ENCODE measurements at places on chromosomes 12 and 14.

DNA sequence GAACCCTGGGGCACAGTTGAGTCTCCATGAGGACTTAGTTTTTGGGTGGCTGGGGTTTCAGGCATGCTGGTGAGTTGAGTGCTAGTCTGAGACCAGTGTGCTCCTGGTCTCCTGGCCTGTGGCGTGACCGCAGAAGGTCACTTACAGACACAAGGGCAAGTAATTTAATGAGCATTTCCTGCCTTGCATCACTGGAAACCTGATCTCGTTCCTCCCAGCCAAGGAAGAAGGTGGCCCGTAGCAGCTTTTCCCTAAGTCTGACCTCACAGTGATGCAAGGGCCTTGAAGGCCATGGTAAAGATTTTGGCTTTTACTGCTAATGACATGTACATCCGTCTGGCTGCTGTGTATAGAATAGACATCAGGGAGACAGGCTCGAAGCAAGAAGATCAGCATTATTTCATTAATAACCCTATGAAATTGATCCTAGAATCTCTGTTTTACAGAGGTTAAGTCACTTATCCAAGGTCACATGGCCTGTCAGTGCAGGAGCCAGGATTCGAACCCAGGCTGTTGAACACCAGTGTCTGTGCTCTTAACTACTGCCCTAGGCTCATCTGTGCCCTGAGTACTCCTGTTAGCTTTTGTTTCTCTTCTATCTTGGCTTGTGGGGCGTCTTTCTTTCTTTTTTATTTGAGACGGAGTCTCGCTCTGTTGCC lies 4.6 kb downstream of the TMEM120B start:
- no peak for DNase-seq

- no peak for DNase-seq
Measured at GRCh38 chr14:105095236-105095805, 30.1 kb upstream of the GPR132 start.

DNA sequence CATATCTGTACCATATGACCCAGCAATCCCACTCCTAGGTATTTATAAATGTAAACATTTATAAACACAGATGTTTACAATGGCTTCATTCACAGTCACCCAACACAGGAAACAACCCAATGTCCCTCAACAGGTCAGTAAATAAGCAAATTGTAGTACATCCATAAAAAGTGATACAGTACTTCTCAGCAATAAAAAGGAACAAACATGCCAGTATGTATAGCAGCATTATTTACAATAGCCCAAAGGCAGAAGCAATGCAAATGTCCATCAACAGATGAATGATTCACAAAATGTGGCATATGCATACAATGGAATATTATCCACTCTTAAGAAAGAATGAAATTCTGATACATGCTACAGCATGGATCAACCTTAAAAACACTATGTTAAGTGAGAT lies 27.6 kb upstream of the MAP3K9 start:
- no peak for DNase-seq

DNA sequence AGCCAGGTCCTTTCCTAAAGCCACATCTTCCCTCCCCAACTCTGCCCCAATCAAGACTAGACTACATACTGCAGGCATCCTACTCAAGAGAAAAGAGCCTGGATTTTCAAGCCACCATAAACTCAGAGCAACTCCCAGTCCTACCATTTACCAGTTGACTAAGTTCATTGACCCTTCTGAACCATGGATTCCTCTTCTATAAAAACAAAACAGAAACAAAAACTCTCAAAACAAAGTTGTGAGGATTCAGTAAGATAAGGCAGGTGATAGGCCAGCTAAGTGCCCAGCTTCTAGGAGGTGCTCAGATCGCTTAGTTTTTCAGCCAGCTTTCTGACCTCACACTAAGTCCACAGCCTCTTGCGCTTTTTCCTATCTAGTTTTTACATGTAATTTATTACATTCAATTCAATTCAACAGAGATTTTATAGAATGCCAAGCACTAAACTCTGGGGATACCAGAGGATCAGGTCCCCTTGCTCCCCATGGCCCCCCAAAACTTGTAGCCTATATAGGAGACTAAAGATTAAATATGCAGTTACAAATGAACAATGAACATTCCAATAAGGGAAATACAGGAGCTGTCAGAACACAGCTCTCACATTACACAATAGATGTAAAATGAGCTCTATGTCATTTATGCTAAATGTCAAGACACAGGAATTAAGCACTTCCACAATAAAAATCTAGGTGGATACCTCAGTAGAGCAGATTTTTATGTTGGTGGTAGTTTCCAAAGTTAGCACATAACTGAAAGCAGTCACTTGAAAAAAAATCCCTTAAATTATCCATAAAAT lies 104.5 kb upstream of the EGLN3 start:
- no peak for DNase-seq

- DNase-seq, result peak; percentile 21
Measured at GRCh38 chr12:111482462-111482861, 76.7 kb downstream of the SH2B3 start.

GRCh38 chr14:26765768-26766520 lies 168.1 kb upstream of the NOVA1 start:
- no peak for DNase-seq

DNA sequence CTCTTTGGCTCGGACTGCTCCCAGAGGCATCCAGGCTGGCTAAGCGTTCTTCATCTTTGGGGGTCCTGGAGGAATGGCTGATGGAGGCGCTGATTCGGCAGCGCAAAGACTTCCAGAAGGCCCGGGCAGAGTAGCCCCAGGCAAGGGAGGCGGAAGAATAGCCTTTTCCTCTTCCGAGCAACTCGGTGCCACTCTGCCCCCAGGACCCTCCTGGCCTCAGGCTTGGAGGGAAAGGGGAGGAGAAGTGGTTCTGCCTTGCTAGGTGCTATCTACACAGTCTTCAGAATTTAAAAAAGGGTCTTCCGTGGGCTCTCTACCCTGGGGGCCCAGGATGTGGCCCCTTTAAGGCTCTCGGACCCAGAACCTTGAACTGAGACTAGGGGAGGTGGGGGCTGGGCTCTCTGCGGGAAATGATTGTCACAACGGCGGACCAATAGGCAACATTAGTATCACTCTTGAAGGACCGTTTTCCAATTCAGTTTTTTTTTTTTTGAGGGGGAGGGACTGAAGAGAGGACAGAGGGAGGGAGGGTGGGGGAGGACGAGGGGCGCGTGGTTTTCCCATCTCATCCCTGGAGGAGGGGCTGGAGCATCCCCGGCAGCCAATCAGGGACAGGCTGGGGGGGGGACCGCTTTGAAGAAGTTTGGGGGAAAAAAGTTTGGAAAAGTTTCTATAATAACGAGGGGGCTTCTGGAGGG lies at the start of gene NFATC4:
NFATC4 (plus strand) TSS at position 671 of the 698 bp plus-strand sequence. CDS start 157 bp downstream, outside the sequence.
- DNase-seq, result peak; percentile 87

GRCh38 chr12:66388517-66388916 lies 86.2 kb downstream of the HELB start:
- DNase-seq, result no peak

- DNase-seq, result no peak
Measured at GRCh38 chr14:49962621-49963020, 69.7 kb downstream of the ARF6 start.

- no peak for DNase-seq
Measured at GRCh38 chr14:77613201-77613600, 3.2 kb downstream of the SPTLC2 start.

DNA sequence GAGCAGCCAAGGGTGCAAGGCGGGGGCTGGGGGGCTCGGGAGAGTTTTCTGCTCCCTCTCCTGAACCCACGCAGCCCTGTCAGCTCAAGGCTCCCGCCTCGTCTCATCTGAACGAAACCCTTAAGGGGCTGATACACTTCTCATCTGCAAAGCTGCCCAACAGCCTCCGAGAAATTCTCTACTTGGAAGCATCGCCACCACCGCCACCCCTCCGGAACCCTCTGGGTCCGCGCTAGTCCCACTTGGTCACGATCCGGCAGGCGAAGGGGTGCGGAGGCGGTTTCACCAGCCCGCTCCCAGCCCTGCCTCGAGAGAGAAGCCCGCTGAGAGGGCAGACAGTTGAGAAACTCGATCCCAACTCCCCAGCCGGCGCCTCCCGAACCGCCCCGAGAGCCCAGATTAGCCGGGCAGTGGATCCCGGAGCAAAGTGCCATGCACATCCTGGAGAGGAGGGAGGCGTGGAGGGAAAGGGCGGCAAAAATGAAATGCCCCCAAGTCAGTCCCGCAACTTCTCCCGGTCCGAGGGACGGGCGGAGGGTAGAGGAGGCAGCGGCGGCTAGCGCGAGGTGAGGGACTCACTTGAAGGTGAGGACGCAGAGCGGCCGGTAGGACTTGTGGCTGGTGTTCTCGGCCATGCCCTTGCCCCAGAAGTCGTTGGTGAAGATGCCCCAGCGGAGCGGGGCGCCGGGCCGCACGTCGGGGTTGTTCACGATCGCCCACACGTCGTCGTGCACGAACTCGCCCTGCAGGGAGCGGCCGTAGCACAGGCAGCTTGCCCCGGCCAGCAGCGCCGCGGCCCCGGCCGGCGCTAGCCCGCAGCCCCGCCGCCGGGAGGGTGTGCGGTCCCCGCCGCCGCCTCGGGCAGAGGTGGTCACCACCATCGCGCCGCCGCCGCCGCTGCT lies 620 bp downstream of the TMTC1 start:
- no peak for DNase-seq

- DNase-seq, result peak; percentile 1
Measured at GRCh38 chr14:52602131-52602530, 49.5 kb downstream of the GPR137C start.

- no peak for DNase-seq
Measured at GRCh38 chr14:104855532-104856090, 9.5 kb upstream of the CEP170B start.

- no peak for DNase-seq
Measured at GRCh38 chr14:98976271-98976670, 295.7 kb downstream of the BCL11B start.
